ENCODE measurements at places on chromosomes 2 and 18. TPM values are rescaled to one million over a fixed set of nuclear protein-coding genes. Genes with fewer than 3 reads are reported as not detected.

DNA sequence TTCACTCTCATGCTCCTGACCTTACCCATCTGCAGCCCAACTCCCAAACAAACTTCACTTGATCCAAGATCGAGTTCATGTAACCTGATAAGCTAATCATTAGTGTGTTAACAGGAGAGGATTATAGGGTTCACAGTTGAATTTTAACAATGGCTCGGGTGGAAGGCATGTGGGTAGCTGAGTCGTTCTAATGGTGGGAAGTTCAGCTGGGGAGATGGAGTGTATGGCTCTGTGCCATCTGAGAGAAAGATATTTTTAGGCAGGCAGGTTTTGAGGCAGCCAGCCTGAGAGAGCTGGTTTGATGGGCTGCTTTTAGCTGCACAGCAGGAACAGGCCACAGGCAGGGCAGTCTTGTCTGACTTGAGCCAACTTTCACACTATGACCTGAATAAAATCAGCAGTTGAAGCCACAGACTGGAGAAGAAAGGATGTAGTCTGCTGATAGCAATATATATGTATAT, 17.7 kb upstream of the NFE2L2 start:
- no peak for DNase-seq

- DNase-seq: no peak
Measured at GRCh38 chr2:24360050-24360962, at the start of gene ITSN2. ITSN2 (minus strand) TSS chr2:24360536; CDS start chr2:24328082, 32,454 bp downstream.

- no peak for DNase-seq
Measured at GRCh38 chr2:203500951-203501350, 34.1 kb downstream of the RAPH1 start.

GRCh38 chr2:99067871-99068625, 73.5 kb upstream of the C2orf15 start:
- no peak for DNase-seq

GRCh38 chr2:216992056-216992675, 132.3 kb upstream of the TNP1 start:
- no peak for DNase-seq

DNA sequence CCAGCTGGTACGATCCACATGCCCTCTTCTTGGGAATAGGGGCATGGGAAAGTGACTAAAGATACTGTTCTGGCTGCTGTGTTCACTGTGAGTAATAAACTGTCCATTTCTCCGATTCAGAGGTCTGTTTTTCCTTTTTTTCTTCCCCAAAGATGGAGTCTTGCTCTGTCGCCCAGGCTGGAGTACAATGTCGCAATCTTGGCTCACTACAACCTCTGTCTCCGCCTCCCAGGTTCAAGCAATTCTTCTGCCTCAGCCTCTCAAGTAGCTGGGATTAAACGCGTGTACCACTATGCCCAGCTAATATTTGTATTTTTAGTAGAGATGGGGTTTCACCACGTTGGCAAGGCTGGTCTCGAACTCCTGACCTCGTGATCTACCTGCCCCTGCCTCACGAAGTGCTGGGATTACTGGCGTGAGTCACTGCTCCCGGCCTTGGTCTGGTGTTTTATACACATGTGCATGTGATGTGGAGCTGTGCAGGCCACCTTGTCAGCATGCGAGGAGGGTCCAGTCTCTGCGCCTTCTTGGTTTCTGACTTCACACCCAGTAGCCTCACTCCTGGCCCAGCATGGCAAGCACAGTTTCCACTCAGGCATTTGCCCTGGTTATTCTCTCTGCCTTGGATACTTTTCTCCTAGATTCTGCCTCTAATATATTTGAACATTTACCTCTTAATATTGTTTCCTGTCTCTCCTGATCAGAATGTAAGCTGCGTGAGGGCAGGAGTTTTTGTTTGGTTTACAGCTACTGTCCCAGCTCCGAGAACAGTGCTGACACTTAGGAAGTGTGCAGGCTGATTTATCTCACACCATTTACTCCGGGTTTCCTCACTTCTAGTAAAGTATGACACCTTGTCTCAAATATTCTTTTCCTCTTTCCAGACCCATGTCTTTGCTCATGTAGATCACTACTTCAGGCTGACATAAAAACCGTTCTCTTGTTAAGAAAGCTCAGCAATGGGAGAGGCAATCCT, 19.7 kb downstream of the PTPN18 start:
- no peak for DNase-seq

GRCh38 chr2:83650161-83650560, 808.9 kb downstream of the SUCLG1 start:
- DNase-seq: no peak

- DNase-seq: no peak
Measured at GRCh38 chr2:65658881-65659280, 226.5 kb upstream of the SPRED2 start.

GRCh38 chr2:147467441-147467840, 377.4 kb upstream of the ACVR2A start:
- no peak for DNase-seq

DNA sequence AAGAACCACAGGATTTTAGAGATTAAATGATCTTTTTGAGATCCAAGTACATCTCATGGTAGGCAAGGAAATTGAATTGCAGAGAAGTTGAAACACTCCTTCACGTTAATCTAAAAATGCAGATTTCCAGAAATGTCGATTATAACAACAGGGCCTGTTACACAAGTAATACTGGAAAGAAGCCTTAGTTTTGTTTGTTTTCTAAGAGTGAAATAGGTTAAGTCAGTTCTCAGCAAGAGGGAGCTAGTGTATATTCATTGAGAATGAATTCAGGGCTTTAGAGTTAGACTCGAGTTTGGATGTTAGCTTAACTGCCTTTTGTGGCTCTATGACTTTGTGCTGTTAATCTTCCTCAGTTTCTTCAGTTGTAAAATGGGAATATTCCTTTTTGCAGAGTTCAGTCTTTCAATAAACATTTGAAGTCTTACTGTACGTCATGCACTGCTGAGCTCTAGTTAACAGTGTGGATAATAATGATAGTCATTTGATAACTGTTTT, 926 bp downstream of the NDUFV2 start:
- no peak for DNase-seq

DNA sequence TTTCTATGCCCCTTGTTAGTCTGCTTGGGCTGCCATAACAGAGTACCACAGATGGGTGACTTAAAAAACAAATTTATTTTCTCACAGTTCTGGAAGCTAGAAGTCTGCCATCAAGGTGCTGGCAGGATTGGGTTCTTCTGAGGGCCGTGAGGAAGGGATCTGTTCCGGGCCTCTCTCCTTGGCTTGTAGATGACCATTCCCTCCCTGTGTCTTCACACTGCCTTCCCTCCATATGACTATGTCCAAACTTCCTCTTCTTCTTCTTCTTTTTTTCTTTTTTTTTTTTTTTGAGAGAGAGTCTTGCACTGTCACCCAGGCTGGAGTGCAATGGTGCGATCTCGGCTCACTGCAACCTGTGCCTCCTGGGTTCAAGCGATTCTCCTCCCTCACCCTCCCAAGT, 13.1 kb upstream of the CCNYL1 start:
- DNase-seq: no peak

DNA sequence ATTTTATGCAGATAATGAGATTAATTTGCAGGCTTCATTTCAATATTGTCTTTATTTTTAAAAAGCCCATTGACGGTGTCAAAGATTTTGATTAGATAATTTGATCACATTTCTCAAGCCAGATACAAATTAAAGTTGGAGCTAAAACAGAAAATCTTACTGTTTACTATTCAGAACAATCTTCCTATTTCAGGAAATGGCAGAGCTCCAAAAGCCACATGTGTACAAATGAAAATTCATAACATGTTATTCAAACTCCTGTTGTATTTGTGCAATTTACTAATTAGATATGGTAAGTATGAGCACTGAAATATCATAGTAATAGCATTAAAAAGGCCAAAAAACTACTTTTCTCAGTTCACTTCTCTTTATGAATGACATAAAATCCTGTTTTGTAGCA, 682.9 kb downstream of the KCNJ3 start:
- no peak for DNase-seq

- DNase-seq: no peak
Measured at GRCh38 chr2:239192975-239193374, 207.8 kb downstream of the HDAC4 start.

- no peak for DNase-seq
Measured at GRCh38 chr2:167182403-167182802, 294.1 kb downstream of the XIRP2 start.

DNA sequence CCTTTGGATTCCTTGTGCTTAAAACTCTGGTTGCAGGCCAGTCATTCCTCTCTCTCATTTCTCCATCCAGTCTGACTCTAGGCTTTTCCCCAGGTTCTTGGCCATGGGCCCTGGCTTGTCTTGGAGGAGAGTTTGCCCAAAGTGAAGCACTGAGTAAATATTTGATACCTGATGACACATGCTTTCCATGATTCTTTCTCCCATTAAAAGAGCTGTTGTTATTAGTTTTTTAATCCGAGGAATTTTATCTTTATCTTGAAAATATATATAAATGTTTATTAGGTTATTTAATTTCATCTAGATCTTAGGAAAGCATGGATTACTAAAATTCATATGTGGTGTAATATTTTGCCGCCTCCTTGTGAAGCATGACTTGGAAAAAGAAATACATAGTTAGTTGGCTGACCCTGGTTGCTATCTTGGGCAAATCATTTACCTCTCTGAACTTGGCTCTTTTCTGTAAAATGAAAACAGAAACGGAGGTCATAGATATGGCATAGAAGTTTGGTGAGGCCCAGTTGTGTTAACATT, 650.1 kb downstream of the SLC4A3 start:
- no peak for DNase-seq

- DNase-seq: no peak
Measured at GRCh38 chr2:10495988-10496313, 47.8 kb upstream of the ODC1 start.

- DNase-seq: no peak
Measured at GRCh38 chr2:20620696-20621365, 30.1 kb downstream of the HS1BP3 start.

- no peak for DNase-seq
Measured at GRCh38 chr2:240814946-240815760, 4.9 kb downstream of the KIF1A start.

GRCh38 chr2:8480915-8481314, 200.9 kb upstream of the ID2 start:
- DNase-seq: no peak

DNA sequence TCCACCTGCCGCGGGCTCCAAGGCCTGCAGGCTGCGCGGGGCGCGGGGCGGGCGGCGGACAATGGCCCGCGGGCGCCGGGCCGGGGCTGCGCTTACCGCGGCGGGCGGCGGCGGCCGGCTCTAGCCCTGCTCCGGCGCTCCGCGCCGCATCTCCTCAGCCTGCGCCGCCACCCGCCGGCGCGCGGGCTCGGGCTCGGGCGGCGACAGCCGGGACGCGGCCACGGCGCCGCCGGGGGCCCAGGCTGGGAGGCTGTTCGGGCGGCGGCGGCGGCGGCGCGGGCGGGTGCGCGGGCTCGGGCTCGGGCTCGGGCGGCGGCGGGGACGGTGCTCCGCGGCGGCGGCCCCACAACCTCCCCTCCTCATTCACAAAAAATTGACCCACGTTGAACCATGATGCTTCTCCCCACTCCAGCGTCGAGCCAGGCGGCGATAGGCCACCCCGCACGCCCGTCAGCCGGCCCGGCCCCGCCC, at the start of gene HDAC4:
Gene HDAC4, minus strand, starts transcription at position 425 of the 471 bp plus-strand sequence. CDS start 48,321 bp downstream, outside the sequence.
- no peak for DNase-seq

DNA sequence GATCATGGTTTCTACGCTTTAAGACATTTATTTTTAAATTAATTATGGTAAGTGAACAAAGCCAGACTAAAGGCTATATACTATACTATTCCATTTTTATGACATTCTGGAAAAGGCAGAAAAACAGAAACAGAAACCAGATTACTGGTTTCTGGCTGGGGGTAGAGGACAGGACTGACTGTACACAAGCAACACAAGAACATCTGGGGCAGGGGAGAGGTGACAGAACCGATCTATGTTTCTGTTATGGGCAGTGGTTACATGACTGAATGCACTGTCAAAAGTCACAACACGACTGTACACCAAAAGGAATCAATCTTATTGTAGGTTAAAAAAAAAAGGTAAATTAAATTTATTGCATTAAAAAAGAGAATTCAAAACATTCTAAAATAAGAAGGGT, 64.7 kb downstream of the PTPN2 start:
- no peak for DNase-seq

DNA sequence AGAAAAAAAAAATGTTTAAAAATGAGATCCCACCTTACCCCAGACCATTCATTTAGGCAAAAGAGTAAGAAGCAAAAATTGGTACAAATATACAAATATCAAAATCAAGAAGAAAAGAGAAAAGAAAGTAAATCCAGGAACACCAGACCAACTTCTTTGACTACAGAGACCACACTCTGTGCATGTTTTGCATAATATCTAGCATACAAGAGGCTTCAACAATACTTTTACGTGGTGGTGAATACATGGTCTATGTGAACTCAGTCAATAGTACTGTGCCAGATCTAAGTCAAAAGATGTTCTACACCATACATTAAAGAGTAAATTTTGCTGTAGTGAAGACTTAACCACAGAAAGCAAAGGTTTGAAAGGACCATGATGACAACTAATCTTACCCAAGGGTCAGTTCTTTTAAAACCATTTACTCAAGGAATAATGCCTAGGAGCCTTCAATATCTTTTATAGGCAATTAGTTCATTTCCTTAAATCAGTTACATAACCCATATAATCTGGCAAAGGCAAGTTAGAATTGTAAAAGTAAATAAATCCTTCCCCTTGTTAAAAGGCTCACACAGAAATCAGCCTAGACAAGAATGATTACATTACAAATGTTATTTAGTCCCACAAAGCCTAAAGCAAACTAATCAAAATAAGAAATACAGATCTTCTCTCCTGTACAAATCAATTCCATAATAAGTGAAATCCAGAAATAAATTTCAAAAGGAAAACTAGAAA, 115.2 kb downstream of the EXOC6B start:
- DNase-seq: no peak

DNA sequence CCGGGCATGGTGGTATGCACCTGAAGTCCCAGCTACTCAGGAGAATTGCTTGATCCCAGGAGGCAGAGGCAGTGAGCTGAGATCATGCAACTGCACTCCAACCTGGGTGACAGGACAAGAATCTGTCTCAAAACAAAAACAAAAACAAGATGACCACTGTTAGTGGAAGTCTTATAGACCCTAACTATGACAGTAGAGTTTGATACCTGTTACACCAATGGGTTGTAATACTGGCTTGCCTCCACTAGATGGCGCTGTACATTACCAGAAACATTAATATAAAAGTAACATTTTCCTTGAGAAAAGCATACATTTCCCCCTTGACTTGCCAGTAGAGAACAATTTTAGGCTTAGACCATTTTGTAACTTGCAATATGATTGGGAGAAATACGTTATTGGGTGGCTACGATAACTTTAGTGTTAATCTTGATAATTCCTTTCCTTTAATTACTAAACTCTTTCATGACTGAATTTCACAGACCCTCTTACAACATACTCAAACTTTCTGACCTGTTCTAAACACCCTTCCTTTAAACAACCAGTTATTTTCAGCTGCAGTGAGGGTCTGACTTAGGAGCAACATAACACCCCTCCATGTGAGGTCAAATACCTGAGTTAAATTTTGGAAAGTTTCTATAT, 19.5 kb downstream of the SLC25A52 start:
- DNase-seq: no peak

- no peak for DNase-seq
Measured at GRCh38 chr2:30871980-30872789, 64.9 kb upstream of the CAPN13 start.

STPG4 gene
- polyA plus RNA-seq: not detected

UCN gene
- polyA plus RNA-seq: 1.9 TPM

SKA1 gene
- 2.6 TPM for polyA plus RNA-seq

DLGAP1 gene
- 1.9 TPM for polyA plus RNA-seq

MAB21L4 gene
- polyA plus RNA-seq: not detected

LHCGR gene
- 0.15 TPM for polyA plus RNA-seq

STEAP3 gene
- 23.4 TPM for polyA plus RNA-seq

REEP1 gene
- polyA plus RNA-seq: 76.7 TPM

MC5R gene
- polyA plus RNA-seq: 3.1 TPM

SALL3 gene
- polyA plus RNA-seq: not detected

NTSR2 gene
- polyA plus RNA-seq: not detected

ERFE gene
- 11.2 TPM for polyA plus RNA-seq

CDKL4 gene
- polyA plus RNA-seq: not detected

ALKAL2 gene
- polyA plus RNA-seq: 1.5 TPM
